ENCODE measurements at places on chromosomes 6 and 20.

- DNase-seq = no peak
These were observed 39.7 kb downstream of the RIPOR3 start for GRCh38 chr20:50651676-50652075.

DNA sequence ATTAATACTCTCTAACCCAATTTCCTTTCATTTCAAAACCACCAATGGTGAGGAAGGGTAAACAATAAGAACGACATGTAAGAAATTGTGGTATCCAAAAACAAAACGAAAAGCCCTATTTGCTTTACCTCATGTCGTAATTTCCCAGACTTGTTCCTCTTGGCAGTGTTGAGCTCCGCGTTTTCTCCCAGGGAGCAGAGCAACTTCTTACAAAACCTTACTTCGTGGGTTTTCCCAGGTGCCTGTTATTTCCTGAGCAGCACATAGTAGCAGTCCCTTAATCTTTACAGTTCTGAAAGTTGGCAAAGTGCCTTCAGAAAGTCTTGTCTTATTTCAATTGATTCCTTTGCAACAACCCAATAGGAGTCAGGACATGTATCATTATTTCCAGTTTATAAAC lies 207.9 kb upstream of the MARCKS start:
- DNase-seq = no peak

DNA sequence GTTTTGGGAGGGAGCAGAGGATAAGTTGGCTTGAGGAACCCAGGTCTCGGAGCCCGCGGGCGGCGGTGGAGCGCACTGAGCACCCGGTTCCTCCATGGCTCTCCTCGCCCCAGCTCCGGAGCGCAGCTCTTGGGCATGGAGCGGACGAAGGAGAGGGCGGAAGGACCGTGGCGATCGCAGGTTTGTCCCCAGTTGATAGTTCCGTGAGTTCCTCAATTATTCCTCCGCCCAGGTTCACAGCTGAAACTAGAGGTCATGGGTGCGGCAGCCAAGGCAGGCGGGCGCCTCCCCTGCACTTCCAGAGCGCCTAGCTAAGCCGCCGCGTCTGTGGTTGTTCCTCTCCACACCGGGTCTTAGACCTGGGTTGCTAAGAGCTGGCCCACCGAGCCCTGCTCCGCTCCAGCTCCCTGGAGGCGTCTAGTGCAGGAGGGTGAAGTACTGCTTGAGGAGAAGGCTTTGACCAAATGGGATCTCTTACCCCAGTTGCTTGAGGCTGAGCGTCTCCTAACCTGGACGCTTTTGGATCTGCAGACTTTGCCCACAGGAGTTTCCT lies at the start of gene HTR1B:
Gene HTR1B, minus strand, starts transcription at position 184 of the 553 bp plus-strand sequence. Its CDS starts 88 bp downstream, at position 96.
- DNase-seq = no peak

- DNase-seq = no peak
These were observed 29.1 kb upstream of the SCRT2 start for GRCh38 chr20:704726-705125.

GRCh38 chr6:31680226-31681134 lies at the start of gene LY6G5C:
Gene LY6G5C (minus strand): TSS chr6:31681067. CDS start chr6:31680373, 694 bp downstream.
- peak; percentile 30 for DNase-seq

GRCh38 chr6:84867521-84867920 lies 103.1 kb upstream of the TBX18 start:
- DNase-seq = no peak

DNA sequence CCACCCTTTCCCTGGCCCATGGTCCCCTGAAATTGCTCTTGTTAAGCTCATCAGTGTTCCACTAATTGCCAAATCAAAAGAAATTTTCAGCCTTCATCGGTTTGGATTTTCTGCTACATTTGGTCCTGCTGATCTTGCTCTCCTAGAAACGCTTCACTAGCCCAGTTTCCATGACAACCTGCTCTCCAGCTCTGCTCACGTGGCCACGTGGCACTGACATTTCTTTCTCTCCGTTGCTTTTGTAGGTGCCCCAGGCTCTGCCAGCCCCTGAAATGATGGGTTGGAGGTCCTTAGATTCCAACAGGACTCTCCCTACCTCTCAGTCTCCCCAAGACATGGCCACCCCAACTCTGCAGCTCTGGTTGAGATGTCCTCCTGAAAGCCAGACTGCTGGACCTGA lies 45.8 kb upstream of the NNAT start:
- no peak for DNase-seq

DNA sequence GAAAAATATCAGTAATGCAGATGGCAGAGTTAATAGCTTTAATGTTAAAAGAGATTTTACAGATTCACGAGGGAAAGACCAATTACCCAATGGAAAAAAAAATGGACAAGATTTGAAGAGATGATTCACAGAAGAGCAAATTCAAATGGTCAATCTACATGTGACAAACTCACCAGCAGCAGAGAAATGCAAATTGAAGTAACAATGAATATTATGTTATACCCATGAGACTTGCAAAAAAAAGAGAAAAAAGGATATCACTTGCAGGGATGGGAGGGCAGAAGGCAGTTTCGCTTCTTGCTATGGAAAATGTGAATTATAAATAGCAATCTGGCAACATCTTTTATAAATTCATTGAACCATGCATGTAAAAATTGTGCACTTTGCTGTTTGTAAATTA lies 55.9 kb downstream of the PROKR2 start:
- DNase-seq = no peak

- DNase-seq = no peak
These were observed 15.7 kb upstream of the MRAP2 start for GRCh38 chr6:84017709-84018452.

- DNase-seq = peak; percentile 39
These were observed 125.0 kb upstream of the MLIP start for GRCh38 chr6:53986165-53986720.

DNA sequence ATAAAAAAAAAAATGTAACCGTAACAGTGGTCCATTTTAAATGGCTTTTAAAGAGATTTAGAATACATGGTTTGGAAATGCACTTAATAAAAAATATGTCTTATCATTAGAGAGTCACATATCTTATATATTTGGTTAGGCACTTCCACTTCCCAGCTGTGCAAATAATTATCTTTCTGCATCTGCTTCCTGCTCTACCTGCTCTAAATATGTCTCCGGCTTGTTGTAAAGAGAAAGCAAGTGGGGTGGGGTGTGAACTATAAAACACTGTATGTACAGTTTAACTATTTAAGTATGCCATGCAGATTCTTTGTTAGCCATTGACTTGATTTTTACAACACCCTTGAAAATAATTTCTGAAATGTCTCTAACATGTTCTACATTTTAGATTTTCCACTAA lies 106.3 kb downstream of the NKAIN2 start:
- DNase-seq = no peak

GRCh38 chr6:168901076-168901475 lies 352.6 kb downstream of the THBS2 start:
- DNase-seq = no peak

DNA sequence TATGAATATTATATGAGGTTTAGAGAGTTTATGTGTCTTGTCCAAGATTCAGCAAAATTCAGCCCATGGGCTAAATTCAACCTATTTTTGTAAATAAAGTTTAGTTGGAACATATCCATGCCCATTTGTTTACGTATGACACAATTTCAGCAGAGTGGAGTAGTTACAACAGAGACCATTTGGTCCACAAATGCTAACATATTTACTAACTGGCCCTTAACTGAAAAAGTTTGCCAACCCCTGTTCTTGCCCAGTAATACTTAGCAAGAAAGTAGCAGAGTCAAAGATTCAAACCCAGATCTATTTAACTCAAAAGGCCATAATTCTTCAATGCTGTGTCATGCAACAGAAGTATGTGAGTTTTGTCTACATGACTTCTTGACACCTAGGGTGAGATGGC lies 561.0 kb downstream of the PTPRT start:
- DNase-seq = no peak

- no peak for DNase-seq
These were observed 72.8 kb downstream of the MAP3K5 start for GRCh38 chr6:136719280-136720044.

DNA sequence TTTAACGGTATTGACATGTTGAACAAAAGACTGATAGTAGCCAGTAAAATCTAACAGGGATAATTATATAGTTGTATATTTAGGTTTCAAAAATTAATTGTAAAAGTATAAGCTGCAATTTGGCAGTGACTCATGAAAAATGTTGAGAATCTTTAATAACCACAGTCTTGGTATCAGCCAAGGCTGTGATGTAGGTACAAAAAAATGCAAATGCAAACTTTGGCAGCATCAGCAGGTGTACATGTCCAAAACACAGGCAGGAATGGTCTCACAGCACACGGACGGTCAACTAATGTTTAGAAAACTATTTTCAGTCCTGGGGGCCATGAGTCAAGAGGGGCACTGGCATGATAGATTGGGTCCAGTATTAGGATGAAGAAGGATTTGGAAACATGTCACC lies 58.5 kb upstream of the BEND3 start:
- no peak for DNase-seq

GRCh38 chr20:36305602-36306551 lies at the start of gene DLGAP4:
Gene DLGAP4 (plus strand): TSS chr20:36306339. CDS start chr20:36431718, 125,379 bp downstream.
- no peak for DNase-seq

DNA sequence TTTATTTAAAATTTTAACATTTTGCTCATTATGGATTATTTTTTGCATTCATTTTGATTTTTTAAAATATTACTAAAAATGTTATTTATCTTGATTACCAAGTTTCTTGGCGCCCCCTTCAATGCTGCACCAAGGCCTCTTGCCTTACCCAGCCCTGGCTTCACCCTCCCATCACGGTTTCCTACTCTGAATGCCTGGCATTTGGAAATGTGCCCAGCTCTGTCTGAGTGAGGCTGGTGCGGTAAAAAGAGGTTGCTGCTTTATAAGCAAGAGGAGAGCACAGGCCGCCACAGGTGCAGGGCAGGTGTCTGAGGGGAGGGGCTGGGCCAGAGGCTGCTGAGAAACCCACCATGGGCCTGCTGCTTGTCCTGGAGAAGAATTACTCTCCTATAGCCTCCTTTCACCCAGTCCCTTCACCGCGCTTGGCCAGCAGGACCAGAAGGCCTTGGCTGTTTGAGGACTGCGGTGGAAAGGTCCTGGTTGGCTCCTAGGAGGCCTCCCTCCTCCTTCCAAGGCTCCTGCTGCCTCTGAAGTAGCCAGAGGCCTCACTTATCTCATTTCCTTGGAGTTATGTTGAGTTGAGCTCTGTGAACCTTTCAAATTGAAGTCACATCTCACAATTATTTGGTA lies 62.6 kb downstream of the BANF2 start:
- DNase-seq = no peak

DNA sequence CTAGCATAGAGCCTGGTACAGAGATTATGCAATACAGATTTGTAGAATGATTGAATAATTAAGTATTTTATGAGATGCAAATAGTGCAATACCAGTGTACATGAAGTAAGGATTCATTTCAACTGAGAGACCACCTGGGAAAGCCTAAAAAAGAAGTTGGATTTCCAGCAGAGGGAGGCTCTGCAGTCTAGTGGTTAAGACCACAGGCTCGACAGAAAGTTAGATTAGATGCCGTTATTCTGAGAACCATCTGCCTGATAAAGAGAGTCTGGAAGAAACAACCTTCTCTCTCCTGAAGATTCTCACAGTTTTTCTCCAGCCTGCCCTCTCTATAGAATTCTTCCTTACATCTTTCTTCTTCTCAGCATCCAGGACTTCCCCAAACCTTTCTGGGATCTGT lies 13.6 kb upstream of the TNFRSF21 start:
- no peak for DNase-seq

- DNase-seq = no peak
These were observed 1.6 kb downstream of the DSP start for GRCh38 chr6:7542874-7543624.

GRCh38 chr6:129340983-129341382 lies 369.0 kb downstream of the ARHGAP18 start:
- no peak for DNase-seq

GRCh38 chr6:125850361-125850760 lies 59.6 kb downstream of the NCOA7 start:
- no peak for DNase-seq

DNA sequence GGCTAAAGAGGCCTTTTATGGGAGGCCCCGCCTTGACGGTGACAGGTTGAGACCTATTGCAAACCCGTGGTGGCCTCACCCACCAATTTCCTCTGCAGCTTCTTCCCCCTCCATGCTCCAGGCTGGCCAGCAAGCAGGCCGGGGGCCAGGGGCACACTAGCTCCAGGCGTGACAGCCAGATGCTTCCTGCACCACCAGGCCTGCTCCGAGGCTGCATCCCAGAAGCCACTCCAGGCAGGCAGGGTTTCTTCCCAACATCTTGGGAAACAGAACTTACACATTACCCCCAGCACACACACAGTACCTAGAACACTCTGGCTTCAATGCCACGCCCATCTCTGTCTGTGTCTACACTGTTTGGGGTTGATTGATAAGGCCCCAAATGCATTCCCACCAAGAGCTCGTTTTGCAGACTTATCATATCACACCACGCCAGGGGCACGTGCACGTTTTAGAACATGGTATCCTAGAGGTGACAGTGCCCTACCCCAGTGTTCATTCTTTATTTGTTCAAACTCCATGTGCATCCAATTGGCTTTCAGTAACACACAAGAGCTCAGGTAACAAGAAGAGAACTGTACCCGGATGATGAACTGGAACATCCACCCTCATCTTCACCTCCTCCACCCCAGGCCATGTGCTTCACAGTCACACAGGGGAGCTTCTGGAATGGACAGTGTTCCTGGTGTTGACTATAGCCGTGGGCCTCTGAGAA lies 221.4 kb upstream of the RREB1 start:
- DNase-seq = no peak

DNA sequence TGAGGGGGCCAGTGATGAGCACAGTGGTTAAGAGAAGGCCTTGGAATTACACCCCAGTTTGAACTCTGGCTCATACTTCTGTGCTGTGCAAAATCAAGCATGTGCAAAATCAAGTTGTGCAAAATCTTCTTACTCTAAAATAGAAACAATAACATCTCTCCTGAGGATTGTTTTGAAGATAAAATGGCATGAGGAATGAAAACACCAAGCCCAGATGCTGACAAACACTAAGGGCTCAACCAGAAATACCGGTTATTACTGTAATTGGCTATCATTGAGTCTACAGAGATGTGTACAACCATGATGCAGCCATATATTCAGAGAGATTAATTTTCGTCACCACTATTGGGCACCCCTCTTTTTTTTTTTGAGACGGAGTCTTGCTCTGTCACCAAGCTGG lies 5.9 kb upstream of the BCAS1 start:
- no peak for DNase-seq

DNA sequence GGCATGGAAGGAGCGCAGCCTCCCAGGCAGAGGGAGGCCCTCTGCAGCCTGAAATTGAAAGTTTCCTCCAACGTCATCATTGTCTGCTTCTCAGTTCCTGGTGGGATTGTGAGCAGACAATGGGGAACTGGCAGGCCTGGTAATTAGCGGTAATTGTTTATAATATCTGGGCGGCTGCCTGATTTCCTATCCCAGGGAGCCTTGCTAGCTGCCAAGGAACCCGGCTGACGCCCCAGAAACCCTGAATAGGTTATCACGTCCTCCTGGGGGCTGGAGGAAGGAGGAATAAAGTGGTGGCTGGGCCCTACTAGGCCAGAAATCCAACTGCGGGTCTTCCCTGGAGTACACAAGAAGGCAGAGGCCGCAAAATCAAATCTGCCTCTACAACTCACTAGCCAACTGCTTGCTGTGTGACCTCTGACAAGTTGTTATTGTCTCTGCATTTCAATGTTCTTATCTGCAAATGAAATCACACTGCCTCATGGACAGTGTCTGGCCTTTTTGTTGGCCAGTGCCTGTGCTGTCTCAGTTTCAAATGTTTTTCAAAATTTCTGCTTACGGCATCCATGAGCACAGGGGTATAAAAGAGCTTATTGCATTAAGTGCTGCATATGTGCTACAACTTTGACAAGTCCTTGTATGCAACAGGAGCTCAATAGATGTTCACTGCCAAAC lies 16.9 kb downstream of the KCNK15 start:
- DNase-seq = no peak

All from Panc1 (cell line).